Activated naive CD8-positive, alpha-beta T cell treated with anti-CD3 and anti-CD28 coated beads, Interleukin-2, amount 50 U/mL, for 24 hours (primary cell): ENCODE measurements at places on chromosomes 6 and 20.

DNA sequence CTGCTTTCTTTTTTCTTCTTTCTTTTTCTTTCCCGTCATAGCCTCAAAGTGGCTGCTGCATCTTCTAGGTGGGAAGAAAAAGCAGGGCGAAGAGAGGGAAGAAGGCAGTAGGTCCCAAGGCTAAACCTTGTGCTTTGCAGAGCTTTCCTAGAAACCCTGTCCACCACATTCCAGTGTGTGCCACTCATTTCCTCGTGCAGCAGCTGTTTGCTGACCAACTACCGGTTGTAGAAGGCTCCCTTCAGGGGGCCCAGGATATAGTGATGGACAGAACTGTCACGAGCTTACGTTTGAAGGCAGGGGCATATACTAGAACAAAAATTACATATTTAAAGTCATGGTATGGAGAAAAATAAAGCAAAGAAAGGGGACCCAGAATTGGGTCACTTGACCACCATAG lies 103.0 kb downstream of the SASH1 start:
- H3K27me3 ChIP-seq = peaks cover 42% of the 10 kb centered on the region
- DNase-seq = no peak
- H3K27ac ChIP-seq = no peak overlapping the region
- peaks cover 20% of the 10 kb centered on the region for H3K4me1 ChIP-seq
- no peak overlapping the region for H3K4me3 ChIP-seq

DNA sequence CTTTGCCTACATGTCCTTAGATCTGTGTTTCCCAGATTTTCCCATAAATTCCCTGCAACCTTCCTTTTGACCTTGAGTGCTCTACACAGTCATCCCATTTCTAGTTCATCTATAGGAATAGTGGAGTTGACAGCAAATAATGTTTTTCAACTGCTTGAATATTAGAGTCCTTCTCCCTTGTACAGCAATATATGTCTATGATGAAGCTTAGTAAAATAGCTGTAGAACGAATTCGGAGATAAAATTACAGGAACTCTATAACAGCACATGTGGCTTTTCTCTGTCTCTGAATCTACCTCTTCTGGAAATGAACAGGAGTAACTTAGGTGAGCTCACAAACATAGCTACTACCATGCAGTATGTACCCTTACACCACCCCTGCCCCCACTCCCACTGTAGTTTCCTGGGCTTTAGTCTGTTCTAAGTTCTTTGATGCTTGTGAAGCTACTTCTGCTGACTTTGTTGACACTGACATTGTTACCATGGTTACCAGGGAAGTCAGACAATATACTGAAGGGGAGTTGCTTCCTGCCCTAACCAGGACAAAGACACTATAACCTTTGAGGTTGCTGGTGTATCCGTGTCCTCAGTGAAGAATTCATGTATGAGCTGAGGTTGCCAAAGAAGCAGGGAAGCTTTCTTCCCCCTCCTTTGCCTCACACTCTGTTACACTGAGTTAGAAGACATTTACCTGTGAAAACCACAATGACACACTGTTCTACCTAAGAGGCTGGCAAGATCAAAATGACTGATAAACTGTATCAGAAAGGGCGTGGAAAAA lies 35.8 kb upstream of the SHLD1 start:
- peak overlapping the region; percentile 75 for H3K27ac ChIP-seq
- H3K36me3 ChIP-seq = no peaks in the 10 kb centered on the region
- peak; percentile 20 for DNase-seq
- H3K27me3 ChIP-seq = no peaks in the 10 kb centered on the region

- H3K27ac ChIP-seq = no peak overlapping the region
- no peaks in the 10 kb centered on the region for H3K36me3 ChIP-seq
- no peaks in the 10 kb centered on the region for H3K27me3 ChIP-seq
- DNase-seq = no peak
- no peak overlapping the region for H3K4me3 ChIP-seq
These were observed 13.6 kb downstream of the IP6K3 start for GRCh38 chr6:33732817-33733708.

DNA sequence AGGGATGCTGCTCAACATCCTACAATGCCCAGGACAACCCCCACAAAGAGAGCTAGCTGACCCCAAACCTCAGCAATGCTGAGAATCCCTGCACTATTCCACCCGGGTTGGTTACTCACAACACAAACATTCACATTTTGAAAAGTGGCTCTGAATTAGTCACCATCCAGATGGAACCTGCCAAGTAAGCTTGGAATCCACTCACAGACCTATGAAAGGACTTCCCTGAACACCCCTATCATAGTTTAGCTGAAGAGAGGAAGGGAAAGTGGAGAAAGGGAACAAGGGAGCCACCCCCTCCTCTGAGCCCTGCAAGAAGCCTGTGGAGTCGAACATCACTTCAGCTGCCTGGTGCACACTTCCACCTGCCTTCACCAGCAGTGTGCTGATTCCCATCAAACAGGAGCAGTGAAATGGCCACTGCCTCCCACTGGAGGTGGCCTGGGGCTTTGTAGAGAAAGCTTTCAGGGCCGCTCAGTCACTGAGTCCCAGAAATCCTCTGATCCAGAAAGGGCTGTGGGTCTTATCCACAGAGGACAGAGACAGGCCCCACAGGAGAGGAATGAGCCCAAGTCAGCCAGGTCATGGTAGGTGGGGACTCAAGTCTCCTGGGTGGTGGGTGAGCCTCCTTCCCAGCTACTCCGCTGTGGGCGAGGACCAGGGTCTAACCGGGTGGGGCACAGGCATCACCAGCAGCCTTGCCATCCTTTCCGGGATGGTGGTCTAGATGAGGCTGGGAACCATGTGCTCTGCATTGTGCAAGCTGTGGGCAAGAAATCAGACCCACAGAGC lies 203.7 kb downstream of the SYNDIG1 start:
- no peaks in the 10 kb centered on the region for H3K4me1 ChIP-seq
- no peaks in the 10 kb centered on the region for H3K27me3 ChIP-seq
- no peaks in the 10 kb centered on the region for H3K36me3 ChIP-seq
- H3K27ac ChIP-seq = no peak overlapping the region
- H3K4me3 ChIP-seq = no peak overlapping the region

DNA sequence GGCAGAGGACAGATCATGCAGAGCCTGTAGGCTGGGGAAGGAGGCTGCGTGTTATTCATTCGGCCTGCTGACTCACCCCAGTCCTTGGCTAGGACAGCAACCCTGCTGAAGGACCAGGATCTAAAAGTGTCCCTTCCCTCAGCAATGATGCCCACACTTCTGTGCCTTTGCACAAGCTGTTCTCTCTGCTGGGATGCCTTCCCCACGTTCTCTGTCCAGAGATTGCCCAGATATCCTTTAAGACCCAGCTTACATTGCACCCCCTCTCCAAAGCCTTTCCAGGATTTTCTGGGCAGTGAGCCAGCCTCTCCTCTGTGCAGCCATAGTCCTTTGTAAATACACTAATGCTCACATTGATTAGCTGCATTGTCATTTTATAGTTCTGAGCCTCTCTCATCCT lies 99.3 kb upstream of the CHD6 start:
- no peak overlapping the region for H3K27ac ChIP-seq
- H3K4me3 ChIP-seq = no peak overlapping the region
- DNase-seq = no peak
- H3K36me3 ChIP-seq = no peaks in the 10 kb centered on the region
- peaks cover 9% of the 10 kb centered on the region for H3K27me3 ChIP-seq
- no peaks in the 10 kb centered on the region for H3K4me1 ChIP-seq

DNA sequence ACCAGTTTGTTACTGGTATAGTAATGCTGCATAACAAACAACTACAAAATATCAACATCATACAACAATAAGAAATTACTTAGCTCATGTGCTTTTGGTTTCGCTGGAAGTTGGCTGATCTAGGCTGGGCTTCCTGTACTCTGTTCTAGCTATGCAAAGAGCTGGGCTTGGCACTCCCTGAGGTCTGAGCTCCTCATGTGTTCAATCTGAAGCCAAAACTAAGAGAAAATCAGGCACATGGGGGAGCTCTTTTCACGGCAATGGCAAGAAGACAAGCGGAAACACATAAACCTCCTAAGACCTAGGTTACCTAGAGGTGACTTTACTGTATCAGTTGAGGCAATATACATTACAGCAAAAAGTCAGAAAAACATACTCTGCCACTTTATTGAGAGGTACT lies 574.2 kb downstream of the KHDRBS2 start:
- no peaks in the 10 kb centered on the region for H3K4me1 ChIP-seq
- no peaks in the 10 kb centered on the region for H3K36me3 ChIP-seq
- no peak overlapping the region for H3K27ac ChIP-seq
- DNase-seq = no peak

DNA sequence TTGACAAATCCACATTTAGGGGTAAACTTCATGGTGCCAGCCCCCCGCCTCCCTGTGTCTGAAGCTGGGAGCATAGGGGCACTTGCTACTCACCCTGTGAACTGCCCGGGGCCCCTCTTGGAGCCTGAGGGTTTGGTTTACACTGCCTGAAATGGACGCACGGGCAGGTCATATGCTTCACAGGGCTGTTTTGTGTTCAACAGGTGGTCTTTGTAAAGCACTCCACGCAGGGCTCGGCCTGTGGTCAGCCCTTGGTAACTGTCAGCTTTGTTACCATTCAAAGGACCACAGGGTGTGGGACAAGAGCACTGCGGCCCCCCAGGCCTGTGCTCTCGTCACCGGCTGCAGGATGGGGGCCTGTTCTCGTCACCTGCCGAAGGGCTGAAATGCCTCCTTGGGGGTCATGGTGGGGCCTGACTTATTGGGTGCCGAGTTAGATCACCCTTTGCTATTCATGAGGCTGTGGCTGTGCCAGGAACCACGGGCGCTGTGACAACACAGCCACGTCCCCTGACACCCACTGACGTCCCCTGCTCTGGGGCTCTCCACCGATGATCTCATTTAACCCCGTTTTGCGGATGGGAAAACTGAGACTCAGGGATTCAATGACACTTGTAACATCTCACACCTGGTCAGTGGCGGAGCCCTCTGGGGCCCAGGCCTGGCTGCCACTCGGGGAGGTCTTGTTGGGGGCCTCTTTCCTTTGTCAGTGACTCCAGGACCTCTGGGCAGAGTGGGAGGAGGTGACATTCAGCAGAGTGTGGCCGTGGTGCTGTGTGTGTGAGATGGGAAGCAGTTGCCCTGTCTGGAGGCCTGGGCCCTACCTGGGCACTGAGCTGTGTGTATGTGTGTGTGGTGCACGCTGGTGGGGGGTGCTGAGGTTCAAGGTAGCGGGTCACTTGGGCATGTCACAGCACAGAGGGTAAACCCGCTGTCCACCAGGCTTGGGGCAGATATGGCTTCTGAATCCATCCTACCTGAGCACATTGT lies 24.9 kb downstream of the ZBP1 start:
- peaks cover 7% of the 10 kb centered on the region for H3K27me3 ChIP-seq
- DNase-seq = no peak
- H3K36me3 ChIP-seq = no peaks in the 10 kb centered on the region

DNA sequence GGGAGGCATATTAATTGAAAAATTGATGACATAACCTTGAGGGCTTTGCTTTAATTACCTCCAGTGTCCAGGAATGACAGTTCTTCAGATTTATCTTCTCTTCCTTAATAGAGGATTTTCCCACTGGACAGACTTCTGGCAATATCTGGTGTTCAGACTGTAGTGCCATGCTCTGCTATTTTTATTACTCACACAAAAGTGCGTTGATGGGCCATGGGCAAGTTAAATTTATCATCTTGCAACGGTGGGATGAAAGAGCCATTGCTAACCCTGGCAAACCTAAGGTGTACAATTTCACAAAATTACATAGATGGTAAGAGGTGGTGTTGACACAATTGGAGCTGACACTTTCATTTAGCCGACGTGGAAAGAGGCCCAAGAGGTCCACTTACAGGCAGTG lies 253.7 kb upstream of the PLCB4 start:
- no peak overlapping the region for H3K27ac ChIP-seq
- H3K36me3 ChIP-seq = no peaks in the 10 kb centered on the region
- no peaks in the 10 kb centered on the region for H3K4me1 ChIP-seq
- no peaks in the 10 kb centered on the region for H3K27me3 ChIP-seq

DNA sequence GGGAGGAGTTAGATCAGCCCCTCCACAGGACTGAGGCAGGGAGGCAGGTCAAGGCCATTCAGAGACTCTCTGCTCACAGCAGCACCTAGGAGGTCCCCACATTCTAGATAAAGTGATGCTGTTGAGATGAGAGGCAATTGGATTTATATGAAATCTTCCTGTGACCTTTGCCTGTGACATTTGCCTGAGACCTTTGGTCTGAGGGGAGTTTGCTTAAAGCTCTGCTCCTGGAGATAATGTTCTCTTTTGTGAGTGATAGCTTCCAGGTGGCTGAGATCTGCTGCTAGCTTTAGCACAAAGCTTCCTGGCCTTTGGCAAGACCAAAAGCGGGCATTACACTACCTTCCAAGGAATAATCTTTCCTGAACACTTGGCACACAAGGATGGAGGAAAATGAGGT lies 43.3 kb downstream of the TMEM244 start:
- H3K4me1 ChIP-seq = peaks cover 2% of the 10 kb centered on the region
- no peaks in the 10 kb centered on the region for H3K36me3 ChIP-seq
- H3K4me3 ChIP-seq = no peak overlapping the region
- H3K27me3 ChIP-seq = peaks cover 9% of the 10 kb centered on the region
- H3K27ac ChIP-seq = no peak overlapping the region

DNA sequence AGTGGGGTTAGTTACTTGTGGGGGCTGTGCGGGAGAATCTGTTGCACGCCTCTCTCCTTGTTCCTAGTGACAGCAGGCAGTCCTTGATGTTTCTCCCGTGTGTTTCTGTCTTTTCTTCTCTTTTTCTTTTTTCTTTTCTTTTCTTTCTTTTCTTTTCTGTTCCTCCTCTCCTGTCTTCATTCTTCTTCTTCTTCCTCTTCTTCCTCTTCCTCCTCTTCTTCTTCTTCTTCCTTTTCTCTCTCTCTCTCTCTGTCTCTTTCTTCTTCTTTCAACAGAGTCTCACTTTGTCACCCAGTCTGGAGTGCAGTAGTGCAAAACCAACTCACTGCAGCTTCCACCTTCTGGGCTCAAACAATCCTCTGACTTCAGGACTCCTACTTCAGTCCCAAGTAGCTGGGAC lies 6.8 kb upstream of the AIG1 start:
- peaks cover 3% of the 10 kb centered on the region for H3K27me3 ChIP-seq
- no peak overlapping the region for H3K27ac ChIP-seq
- H3K4me1 ChIP-seq = peaks cover 11% of the 10 kb centered on the region
- H3K4me3 ChIP-seq = no peak overlapping the region

DNA sequence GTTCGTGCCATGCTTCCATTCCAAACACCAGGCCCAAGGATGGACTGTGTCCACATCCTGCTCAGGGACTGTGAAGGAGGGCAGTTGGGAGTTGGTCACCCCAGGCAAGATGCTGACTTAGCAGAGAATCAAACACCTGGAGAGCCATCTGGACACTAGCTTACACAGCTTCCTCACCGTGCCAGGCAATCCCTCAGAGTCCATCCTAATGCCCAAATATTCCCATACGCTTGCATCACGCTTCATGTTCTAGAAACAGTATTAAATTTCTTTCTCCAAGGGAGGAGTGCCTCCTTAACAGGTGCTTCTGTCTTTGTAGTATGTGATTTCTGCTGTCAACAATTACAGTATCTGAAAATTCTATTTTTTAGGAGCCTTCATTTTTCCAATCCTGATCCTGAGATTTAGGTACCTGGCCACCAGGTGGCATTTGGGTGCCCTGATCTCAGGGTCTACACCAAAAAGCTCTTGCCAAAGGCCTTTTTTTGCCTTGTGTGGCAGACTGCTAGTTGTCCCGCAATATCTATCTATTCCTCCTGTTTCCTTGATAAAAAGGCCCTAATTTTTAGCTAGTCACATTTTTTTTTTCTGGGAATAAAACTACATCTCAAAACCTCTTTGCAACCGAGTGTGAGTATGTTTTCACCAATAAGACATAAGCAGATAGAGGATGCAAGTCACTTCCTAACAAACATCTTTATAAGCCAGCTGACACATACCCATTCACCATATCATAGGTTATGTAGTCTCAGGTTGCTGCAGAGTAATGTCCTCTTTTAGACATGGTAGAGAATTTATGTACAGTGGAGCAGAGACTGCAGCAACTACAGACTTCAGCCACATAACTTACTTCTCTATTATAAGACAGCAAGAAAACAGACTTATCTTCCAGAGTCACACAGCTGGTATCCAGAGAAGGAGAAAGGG lies 85.0 kb downstream of the PREP start:
- no peak overlapping the region for H3K4me3 ChIP-seq
- H3K27ac ChIP-seq = no peak overlapping the region
- peaks cover 46% of the 10 kb centered on the region for H3K36me3 ChIP-seq
- H3K4me1 ChIP-seq = no peaks in the 10 kb centered on the region
- no peak for DNase-seq
